ENCODE measurements at places on chromosomes 5 and 9. TPM values are rescaled to one million over a fixed set of nuclear protein-coding genes. Genes with fewer than 3 reads are reported as not detected.
A peak's percentile ranks its signal among the peaks of the same experiment; 100 is the strongest.

- DNase-seq, result no peak
Observed at GRCh38 chr9:69519470-69520240, 152.5 kb downstream of the APBA1 start.

DNA sequence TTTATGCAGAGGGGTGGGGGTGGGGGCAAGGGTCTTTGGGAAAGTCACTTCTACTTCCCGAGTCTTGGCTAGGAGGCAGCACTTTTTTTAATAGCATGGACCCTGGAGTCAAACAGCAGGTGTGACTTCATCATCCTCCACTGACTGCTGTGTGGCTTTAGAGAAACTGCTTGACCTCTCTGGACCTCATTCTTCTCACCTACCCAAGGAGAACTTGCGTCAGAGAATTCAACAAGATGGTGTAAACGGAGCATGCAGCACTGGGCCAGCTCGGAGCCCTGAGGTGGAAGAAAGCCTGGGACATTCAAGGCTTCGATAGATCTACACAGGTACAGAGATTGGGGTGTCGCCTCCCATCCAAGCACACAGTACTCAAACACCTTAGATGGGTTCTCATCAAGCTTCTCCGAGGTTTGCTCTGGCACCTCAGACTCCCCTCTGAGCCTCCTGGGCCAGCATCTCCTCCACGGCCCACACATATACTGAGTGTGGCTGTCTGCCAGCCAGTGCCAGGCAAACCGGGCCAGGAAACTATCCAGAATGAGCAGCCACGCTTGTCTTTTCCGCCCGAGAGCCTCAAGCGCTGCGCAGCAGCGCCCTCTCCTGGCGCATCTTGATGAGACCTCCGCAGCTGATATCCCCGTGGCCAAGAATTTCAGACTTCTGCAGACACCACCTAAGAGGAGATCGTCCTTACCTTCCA lies 4.6 kb upstream of the SLC25A48 start:
- DNase-seq, result peak; percentile 62

DNA sequence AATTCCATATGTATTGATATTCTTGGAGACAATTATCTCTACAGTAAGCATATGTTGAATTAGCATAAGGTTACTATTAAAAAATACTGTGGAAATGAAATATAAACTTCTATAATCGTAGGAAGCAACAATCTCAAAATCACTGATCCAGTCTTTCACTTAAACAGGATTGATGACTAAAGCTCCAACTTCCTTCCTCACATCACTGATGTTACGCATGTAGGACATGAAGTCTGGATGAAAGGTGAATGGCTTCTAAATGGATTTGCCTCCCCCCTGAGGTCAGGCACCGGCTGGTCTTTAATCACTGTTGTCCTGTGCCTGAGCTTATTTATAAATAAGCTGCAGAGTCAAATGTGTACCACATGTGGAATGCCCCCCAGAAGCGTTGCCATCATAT lies 157.1 kb upstream of the NFIB start:
- DNase-seq, result no peak

DNA sequence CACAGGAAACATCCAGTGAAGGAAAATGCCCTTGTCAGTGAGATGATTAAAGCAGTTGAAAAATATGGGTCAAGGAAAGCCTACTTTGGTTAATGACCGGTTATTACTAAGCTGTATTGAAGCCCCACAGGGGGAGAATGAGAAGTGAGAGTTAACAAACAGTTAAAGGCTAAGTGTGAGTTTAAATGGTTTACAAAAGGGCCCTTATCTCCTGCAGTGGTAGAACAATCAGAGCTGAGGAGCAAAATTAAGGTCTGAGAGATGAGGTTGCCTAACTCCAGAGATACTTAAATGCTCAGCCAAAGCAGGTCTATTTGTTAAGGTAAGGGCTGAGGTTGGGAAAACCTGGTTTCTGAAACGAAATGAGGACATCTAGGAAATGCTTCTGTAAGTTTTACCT lies 75.1 kb upstream of the FER start:
- DNase-seq, result no peak

Gene CATSPER3
- polyA plus RNA-seq, result 1.4 TPM

DNA sequence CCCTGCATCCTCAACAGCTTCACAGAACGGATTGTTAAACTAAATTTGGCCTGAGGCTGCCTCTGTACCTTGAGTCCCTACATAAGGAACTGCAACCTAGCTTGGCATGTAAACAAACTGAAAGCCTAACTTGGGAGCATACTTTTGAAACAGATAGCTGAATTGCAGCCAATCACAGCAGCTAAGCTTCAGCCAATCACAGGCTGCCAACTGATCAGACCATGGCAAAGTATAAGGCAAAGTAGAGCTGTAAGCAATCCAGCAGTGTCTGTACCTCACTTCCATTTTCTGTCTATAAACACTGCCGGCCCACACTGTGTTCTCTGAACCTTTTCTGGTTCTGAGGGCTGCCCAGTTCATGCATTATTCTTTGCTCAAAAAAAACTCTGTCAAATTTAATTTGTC lies 8.9 kb upstream of the ZNF483 start:
- DNase-seq, result no peak

DNA sequence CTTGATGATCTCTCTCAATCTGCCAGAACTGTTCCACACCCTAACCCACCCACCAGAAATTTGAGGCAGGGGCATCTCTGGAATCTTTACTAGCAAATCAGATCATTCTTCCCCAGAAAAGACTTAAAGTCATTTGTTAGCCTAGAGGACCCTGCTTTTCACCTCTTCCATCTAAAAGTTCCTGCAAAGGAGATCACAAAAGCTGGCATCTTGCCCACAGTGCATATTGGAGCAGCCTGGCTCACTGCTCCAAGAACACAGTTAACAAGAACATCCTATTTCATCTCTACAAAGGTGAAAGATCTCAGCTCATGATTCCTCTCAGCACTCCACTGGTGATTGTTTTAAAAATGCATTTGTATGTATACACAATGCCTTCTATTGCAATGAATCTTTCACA lies 36.3 kb downstream of the GABRP start:
- DNase-seq, result no peak

GRCh38 chr9:120713257-120714087 lies 798 bp downstream of the MEGF9 start:
- DNase-seq, result peak; percentile 45
